Metanephros (tissue), 2 donors: ENCODE measurements at places on chromosomes 13 and 19. TPM values are rescaled to one million over a fixed set of nuclear protein-coding genes. Genes with fewer than 3 reads are reported as not detected.

The SELENOV gene
- total RNA-seq, result 4.7 TPM

The ZNF135 gene
- 18.4 TPM for total RNA-seq

The EIF3K gene
- 268 TPM for total RNA-seq

The XPO4 gene
- 22.9 TPM for total RNA-seq

The ZNF414 gene
- total RNA-seq, result 20.1 TPM
